SW 1271 (cell line): ENCODE measurements at places on chromosomes 16 and 17.
A peak's percentile ranks its signal among the peaks of the same experiment; 100 is the strongest.

GRCh38 chr17:9406046-9406606 lies 169.5 kb downstream of the STX8 start:
- DNase-seq, result no peak

DNA sequence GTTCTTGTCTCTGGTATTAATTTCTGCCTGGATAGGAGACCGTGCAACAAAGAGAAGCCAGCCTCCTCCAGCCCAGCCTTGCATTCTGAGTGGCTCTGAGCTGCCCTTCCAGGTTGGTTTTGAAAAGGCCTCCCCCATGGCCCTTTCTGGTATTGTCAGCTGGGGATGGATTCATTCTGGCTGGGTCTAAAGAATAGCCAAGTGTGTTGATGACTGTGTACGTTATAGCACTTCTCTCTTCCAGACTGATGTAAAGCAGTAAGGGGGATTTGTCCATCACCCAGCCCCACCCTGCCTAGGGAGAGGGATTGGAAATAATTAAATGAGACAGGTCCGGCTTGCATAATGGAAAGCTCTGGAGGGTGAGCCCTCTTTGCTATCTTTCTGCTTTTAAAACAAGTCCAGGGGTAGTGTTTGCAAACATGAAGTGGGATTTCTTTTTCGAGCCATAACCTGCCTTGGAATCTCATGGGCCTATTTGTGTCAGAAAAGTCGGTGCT lies 146.4 kb downstream of the MSI2 start:
- DNase-seq, result no peak

- no peak for DNase-seq
Measured at GRCh38 chr16:68406458-68407152, 41.7 kb downstream of the SMPD3 start.

DNA sequence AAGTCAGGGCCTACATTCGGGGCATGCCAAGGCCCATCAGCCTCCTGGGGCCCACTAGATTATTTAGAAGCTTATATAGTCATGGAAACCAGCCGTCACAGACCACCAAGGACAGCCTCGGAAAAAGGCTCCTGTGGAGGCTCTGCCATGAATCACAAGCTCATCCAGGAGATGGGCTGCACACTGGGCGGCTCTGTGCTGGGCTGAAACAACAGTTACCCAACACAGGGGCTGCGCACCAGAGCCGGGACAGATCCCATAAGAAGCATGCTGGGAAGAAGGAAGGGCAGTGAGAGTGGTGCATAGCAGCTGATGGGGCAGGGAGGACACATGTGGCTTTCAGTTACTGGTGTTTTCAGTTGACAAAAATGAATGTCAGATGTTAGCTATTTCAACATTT lies 67.7 kb upstream of the GSG1L start:
- DNase-seq, result no peak

DNA sequence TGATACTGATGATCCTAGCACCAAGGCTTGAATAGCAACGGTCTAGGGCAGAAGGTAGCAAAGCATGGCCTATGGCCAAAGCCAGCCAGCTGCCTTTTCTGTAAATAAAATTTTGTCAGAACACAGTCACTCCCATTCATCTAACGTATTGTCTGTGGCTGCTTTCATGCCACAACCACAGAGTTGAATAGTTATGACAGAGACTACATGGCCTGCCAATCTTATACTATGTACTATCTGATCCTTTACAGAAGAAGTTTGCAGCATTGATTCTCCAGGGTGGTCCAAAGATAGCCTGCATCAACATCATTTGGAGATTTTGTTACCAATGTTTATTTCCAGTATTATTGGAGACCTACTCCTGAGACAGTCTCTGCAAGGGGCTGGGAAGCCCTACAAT lies 19.9 kb upstream of the MMD start:
- no peak for DNase-seq

GRCh38 chr16:56237451-56237930 lies 46.2 kb downstream of the GNAO1 start:
- DNase-seq, result no peak

DNA sequence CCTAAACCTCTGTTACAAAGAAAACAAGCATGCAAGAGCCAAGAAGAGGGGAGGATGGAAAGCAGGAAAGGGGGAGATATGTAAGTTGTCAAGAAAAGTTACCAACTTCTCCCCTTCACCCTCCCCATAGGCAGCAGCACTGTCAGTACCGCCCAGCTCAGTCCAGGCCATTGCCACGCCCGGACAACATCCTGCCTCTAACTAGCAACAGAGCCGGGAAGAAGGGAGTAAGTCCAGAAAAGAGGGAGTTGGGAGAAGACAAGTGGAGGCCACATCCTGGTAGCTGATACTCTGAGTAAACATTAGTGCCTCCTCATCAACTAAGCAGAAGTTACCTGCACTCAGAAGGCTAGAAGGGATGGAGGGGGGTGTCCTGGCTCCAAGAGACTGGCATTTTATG lies 113.6 kb downstream of the SMG6 start:
- DNase-seq, result peak; percentile 26

DNA sequence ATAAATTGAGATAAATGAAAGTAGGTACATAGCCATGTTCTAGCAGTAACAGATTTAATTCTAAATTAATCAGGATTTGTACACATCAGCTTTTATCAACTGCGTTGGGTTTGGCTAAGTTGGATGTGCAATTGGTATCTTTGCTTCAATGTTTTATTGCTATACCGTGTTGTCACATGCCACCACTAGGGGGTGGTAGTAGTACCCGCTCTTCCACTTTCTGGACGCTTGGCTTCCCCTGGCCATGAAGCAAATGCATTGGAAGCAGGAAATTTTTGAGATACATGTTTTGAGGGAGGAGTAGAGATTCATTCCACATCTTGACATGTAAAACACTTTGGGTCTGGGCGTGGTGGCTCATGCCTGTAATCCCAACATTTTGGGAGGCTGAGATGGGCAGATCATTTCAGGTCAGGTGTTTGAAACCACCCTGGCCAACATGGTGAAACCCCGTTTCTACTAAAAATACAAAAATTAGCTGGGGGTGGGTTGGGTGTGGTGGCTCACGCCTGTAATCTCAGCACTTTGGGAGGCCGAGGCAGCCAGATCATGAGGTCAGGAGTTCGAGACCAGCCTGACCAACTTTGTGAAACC lies 58.6 kb downstream of the EMP2 start:
- DNase-seq, result no peak

DNA sequence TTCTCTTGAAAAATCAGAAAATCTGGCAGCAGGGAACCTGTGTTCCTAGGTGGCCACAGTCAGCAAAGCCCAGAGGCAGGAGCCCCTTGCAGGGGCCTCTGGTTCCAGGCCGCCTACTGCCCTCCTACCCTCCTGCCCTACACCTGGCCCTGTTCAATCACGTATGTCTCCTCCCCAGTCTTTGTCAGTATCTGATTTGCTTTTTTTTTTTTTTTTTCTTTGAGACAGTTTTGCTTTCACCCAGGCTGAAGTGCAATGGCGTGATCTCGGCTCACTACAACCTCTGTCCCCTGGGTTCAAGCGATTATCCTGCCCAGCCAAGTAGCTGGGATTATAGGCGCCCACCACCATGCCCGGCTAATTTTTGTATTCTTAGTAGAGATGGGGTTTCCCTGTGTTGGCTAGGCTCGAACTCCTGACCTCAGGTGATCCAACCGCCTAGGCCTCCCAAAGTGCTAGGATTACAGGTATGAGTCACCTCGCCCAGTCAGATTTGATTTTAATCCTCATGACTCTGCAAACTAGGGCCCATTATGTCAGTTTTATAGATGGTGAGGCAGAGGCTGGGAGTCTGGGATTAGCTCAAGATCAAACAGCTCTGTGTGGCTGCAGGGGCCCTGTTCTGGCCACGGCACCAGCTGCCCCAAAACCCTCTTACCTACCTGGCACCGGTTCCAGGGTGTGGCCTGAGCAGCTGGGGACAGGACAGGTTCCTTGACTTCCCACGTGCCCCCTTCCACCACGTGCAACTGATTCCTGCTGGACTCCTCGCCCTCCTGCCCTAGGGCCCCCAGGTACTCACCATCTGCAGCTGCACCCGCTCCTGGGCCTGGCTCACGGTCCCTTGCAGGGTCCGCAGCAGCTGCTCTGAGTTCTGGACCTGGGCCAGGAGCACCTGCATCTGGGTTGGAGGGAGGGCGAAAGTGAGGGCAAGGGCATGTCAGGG lies 14.7 kb downstream of the RABEP2 start:
- DNase-seq, result no peak

DNA sequence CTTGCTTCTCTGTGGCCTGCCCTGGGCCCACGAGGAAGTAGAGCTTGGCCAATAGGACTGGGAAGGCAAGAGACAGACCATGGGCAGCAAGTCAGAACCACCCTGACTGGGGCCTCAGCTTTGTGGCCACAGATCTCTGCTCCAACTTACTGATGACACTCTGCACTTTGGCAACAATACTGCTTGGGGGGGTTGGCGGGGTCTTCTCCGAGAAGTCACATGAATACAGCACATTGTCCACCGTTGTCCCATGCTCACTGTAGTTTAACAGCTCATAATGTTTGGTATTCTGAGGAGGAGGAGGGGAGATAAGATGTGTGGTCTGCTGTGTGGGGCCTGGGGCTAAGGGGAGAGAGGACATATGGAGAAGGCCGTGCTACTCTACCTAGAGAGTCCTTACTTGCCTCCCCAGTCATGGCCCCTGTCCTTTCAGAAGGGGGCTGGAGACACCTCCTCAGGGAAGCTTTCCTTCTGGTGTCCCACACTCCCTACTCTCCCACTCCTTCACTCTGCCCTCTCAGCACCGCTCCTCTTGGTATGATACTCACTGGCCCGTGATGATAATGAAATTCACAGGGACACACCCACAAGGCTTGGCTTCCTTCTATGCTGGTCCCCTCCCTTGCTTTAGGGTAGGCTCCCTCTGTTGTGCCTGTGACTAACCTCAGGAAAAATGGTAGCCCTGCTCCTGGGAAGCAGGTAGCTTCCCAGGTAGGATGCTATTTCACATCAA lies 4.0 kb upstream of the DHRS13 start:
- DNase-seq, result no peak

- no peak for DNase-seq
Measured at GRCh38 chr17:78974635-78975591, 4.8 kb downstream of the LGALS3BP start.

DNA sequence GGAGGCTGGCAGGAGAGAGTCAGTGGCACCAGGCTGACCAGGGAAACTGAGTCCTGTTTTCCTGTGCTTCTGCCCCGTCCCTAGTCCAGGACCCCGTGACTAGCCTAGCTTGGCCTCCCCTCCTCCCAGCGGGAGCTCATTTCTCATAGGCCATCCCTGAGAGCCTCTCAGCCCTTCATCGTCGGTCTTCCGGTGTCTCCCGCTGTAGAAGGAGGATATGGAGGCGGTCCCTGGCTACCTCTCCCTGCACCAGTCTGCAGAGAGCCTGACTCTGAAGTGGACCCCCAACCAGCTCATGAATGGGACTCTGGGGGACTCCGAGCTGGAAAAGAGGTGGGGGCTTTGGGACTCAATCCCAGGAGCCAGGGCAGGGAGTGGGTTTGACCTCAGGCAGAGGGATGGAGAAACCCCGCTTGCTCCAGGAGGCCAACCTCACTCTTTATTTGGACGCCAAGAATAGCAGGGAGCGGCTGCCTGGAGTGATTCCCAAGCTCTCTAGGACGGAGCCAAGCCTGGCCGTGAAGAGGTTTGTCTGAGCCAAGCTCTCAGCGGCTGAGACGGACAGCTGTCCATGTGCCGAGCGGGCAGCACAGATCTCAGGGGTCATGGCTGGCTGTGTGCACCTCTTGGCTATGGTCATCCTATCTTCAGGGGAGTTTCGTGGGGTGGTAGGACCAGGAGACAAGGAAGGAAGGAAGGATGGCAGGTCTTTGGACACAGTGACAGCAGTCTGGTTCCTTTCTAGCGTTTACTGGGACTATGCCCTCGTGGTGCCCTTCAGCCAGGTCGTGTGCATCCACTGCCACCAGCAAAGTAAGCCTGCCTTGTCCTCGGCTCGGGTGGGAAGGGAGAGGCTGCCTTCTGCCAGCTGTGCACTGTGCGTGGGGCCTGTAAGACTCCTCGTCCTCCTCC lies 26.8 kb downstream of the SGSM2 start:
- no peak for DNase-seq

- no peak for DNase-seq
Measured at GRCh38 chr16:79871906-79872305, 271.4 kb upstream of the MAF start.

DNA sequence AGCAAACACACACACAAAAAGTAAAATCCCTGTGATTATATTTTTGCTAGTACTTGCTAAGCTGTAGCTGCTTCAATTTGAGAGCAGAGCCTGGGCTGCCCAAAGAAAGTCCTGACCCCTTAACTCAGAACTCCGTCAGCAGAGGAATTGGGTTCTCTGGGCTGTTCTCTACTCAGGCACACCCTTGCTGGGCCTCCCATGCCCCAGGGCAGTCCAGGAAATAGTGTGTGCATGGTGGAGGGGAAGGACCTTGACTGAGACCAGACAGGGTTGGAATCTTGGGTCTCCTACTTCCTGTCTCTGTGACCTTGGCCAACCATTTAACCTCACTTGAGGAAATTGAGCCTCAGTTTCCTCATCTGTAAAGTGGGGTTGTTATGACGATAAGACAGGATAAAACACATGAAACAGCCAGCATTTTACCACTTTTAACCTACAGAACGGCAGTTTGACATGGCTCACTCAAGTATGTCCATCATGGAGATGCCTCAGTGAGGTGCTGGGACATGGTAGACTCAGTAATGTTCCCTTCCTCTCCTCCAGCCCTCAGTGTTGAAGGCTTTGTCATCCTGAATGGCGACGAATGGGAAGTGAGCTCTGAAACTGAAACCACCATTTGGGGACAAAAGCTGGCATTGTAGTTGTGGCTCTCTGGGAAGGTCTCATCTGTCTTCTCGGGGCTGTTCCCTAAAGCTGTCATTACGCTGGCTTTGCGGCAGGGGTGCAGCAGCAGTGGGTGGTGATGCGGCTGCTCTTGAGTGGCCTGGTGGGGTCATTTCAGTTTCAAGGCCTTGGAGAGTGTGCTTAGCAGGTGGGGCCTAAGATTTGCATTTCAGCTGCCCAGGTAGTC lies 74.9 kb downstream of the CMIP start:
- DNase-seq, result no peak

DNA sequence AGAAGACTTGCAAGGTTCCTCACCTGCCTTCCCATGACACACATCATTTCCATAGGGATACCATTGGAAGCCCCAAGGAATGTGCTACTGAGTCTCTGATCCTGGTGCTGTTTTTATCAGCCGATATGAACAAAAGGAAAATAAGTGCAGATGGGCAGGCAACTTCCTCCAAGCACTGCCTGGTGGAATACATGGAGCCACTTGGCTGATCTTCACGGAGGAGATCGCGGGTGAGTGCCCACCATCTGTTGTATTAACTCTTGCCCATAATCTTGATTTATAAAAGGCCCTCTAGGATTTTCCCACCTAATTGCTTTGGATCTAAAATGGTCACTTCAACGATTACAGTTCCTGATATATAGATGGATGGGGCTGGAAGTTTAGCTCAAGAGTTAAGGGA lies 24.7 kb upstream of the CDRT15 start:
- DNase-seq, result no peak

GRCh38 chr16:88613293-88613692 lies 25.1 kb upstream of the IL17C start:
- DNase-seq, result no peak

DNA sequence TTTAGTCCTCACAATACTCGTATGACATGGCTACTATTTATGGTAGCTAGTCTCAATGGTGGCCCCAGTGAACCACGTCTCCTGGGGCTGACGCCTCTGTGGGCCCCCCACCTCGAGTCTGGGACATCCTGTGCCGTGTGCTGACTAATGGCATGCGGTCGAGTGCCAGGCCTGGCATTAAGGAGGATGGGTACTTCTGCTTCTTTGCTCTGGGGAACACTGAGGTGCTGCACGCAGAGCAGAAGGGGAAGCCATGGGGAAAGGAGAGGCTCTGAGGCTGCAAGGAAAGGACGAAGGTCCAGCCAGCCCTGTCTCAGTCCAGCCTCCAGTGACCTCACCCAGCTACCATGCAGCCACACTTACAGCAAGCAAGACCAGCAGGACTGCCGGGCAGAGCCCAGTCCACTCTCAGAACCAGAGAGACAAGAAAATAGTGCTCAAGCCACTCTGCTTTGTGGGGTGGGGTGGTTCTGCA lies 5.7 kb upstream of the MPRIP start:
- no peak for DNase-seq
